Renal cortex interstitium (tissue), 15 donors: ENCODE measurements at places on chromosomes 2 and 18. TPM values are rescaled to one million over a fixed set of nuclear protein-coding genes. Genes with fewer than 3 reads are reported as not detected.

DNA sequence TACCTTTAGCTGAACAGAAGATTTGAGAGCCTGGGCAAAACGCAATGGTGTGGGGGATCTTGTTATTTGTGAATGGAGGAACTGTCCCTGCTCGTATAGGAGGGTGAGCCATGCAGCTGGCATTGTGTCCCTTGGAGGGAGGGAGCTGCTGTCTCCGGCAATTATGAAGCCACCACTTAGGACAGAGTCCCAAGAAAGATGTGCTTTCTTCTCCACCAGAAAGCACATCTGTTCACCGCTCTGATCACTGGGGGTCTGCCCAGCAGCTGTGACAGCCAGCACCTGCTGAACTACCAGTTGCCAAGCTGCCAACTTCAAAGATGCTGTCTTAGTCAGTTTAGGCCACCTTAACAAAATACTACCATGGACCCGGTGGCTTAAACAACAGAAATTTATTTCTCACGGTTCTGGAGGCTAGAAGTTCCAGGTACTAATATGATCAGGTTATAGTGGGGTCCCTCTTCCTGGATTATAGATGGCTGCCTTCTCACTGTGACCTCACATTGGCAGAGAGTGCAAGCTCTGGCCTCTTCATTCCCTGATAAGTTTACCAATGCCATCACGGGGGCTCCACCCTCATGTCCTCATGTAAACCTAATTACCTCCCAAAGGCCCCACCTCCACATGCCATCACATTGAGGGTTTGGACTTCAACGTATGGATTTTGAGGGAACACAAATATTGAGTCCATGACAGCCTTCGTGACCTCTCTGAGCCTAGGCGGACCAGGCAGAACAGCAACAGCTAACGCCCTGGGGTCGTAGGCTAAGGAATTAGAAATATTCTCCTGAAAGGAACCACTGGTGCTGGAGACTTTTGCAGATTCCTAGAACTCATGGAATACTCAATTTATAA is 148.3 kb downstream of the RHBDD1 start:
- no peak for DNase-seq

NYAP2 gene
- 0.03 TPM for polyA plus RNA-seq

IGFBP5 gene
- 284 TPM for polyA plus RNA-seq

GRCh38 chr18:3585656-3586509 is 135.9 kb downstream of the TGIF1 start:
- no peak for DNase-seq

PHOSPHO2 gene
- 12.5 TPM for polyA plus RNA-seq
